Fibroblast of lung (primary cell): ENCODE measurements at places on chromosomes 5 and 9. TPM values are rescaled to one million over a fixed set of nuclear protein-coding genes. Genes with fewer than 3 reads are reported as not detected.

The ZNF367 gene
- polyA plus RNA-seq = 2.2 and 6.4 TPM in 2 replicates

- H3K4me1 ChIP-seq = no peaks in the 10 kb centered on the region
- H3K27ac ChIP-seq = no peak overlapping the region
- H3K4me3 ChIP-seq = no peak overlapping the region
- DNase-seq = no peak
Observed at GRCh38 chr9:12739014-12739652, 35.7 kb upstream of the LURAP1L start.

The SLC36A3 gene
- not detected in 2 replicates for polyA plus RNA-seq

DNA sequence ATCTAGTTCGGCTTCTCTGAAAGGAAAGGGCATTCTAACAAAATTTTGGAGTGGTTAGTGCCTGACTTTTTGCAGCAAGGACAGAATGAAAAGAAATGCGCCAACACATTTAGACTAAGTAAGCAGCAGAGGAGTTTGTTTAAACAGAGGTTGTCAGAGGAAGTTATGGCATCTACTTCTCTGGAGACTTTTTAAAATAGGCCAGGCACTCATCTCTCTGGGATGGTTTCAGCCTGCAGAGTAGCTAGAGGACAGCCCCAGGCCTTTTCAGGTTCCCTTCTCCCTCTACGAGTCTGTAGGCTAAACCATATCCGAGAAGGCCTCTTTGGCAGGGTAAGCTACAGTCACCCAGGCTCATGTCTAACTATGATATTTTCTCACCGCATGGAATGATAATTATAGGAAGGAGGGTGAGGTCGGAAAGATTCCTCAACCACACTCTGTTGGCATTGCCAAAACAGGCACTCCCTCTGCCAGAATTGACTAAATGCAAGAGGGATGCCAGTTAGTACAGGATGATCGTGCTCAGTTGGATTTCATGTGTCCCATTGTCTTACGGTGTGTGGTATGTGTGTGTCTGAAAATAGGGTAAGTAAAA lies 1.4 kb upstream of the CTXN3 start:
- H3K4me3 ChIP-seq = no peak overlapping the region
- no peaks in the 10 kb centered on the region for H3K27me3 ChIP-seq
- no peaks in the 10 kb centered on the region for H3K4me1 ChIP-seq

GRCh38 chr5:50328193-50328729 lies 112.8 kb downstream of the EMB start:
- DNase-seq = no peak
- no peaks in the 10 kb centered on the region for H3K36me3 ChIP-seq

- DNase-seq = no peak
- no peak overlapping the region for H3K27ac ChIP-seq
- H3K27me3 ChIP-seq = no peaks in the 10 kb centered on the region
- no peaks in the 10 kb centered on the region for H3K36me3 ChIP-seq
- H3K4me1 ChIP-seq = peaks cover 5% of the 10 kb centered on the region
- H3K4me3 ChIP-seq = no peak overlapping the region
Observed at GRCh38 chr5:40547557-40547956, 132.2 kb upstream of the PTGER4 start.

- no peak overlapping the region for H3K4me3 ChIP-seq
- no peaks in the 10 kb centered on the region for H3K27me3 ChIP-seq
- no peaks in the 10 kb centered on the region for H3K36me3 ChIP-seq
- peak; percentile 95 for DNase-seq
- H3K4me1 ChIP-seq = peaks cover 11% of the 10 kb centered on the region
Observed at GRCh38 chr9:98983295-98984268, 39.9 kb downstream of the COL15A1 start.

- H3K4me1 ChIP-seq = no peaks in the 10 kb centered on the region
- H3K27ac ChIP-seq = no peak overlapping the region
- no peaks in the 10 kb centered on the region for H3K27me3 ChIP-seq
Observed at GRCh38 chr5:180598316-180598701, 7.0 kb upstream of the SCGB3A1 start.
